Effector CD4-positive, alpha-beta T cell (primary cell): ENCODE measurements at places on chromosomes 2 and 18.

DNA sequence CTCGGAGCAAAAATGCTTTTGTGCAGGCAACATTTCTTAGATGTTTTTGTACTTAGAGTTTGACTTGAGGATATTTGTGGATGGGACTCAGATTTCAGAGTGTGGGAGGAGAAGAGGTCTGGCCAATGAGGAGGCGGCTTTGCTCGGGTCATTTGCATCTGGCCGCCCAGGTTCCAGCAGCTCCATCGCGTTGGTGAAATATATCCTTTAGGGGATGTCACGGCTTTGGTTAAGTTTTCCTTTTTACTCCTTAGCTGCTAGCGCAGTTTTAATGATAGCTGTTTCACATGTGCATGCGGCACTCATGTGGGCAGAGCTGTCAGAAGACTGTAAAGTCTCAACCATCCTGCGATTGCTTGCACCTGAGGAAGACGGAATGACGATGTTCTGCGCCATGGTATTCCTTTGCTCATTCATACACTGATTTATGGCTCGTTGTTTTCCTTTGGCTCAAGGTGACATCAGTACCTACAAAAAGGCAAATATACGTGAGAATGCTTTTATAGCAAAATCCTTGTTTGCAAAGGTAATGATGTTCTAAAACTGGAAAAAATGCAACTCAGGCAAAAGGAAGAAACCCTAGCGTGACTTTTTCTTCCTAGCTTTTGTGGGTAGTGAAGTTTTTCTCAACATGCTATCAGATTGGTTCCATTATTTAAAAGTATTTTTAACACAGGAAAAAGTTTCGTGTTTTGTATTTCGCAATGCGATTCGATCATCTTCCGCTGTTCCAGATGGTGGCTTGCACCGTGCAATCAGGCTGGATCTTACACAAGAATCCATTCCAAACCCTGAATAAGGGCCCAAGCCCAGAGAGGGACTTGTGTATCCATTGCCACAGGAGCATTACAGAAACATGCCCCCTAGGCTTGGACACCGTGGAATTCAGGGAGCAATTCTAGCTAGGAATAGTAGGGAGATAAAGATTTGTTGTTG, 70.5 kb upstream of the ZNF516 start:
- no peak for DNase-seq

- peak; percentile 14 for DNase-seq
Measured at GRCh38 chr2:157627594-157628476, 829 bp downstream of the ACVR1C start.

GRCh38 chr18:9746958-9747357, 38.9 kb downstream of the RAB31 start:
- no peak for DNase-seq

DNA sequence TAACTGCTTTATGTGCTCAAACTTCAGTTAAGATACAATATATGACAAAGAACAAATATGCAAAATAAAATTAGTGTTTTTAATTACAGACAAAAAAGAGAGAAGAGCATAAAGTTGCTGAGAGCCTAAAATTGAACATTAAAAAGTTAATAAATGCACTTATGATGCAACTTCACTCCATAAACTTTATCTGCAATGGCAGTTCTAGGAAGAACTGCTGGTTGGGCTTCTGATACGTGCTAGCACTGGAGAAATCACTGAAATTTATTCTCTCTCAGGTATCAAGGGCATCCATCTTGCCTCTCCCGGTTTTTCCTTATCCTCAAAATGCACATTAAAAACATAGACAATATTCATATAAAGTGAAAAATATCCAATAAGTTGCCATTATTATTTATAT, 35.7 kb downstream of the MYO3B start:
- no peak for DNase-seq

GRCh38 chr2:118106926-118107325, 18.7 kb downstream of the INSIG2 start:
- DNase-seq: no peak

DNA sequence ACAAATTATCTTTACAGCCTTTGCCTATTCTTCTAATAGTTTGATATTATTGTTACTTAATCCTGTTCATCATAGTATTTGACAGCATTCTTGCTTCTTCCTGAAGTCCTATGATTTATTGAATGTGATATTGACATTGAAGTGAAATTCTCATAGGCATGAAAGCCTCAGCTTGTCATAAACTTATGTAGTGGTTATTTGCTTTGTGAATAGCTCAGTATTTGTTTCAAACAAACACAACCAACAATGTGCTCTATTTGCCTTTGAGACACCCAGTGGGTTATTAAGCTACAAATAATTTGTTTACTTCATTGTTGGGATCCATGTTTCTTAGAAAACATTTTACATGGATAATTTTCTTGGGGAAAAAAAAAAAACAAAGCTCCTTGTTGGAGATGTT, 57.2 kb downstream of the TTC39C start:
- no peak for DNase-seq

GRCh38 chr2:9076210-9076609, 72.7 kb upstream of the MBOAT2 start:
- DNase-seq: no peak

GRCh38 chr2:6421888-6422287, 443.8 kb downstream of the CMPK2 start:
- DNase-seq: no peak

DNA sequence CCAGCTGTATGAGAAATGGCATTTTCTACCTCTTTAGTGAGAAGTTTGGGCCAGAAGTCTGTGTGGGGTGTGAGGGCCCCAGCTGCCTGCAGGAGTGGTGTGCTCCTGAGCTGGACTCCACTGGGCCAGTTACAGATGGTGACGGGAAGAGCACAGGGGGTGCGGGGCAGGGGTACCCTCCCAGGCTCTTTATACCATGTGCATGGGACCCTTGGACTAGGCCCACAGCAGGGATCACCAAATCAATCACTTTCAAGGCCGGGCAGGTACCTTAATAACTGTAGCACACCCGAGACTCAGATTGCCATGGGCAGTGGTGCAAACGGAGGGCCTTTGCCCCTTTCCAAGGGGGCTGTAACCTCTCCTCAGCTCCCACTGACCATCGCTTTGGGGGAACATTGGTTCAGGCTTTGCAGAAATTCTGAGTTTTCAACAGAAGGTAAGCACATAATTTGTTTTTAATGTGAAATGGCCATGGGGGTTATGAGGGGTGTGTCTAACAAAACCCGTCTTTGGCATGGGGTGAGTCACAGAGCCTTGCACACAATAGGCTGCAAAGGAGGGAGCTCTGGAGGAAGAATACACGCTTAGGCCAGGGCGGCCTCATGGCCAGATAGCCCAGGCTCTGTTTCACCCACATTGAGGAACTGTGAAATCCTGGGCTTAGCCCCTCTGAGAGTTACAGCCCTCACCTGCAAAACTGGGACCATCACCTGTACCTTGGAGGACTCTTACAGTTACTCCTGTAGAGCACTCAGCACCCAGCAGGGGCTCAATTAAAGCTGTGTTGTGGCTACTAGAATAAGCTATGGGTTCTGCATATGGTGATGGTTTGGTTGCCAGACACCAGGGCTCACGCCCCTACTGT, 141.0 kb upstream of the BCL2L11 start:
- DNase-seq: no peak
